Cardiac septum (tissue), 1 donor: ENCODE measurements at places on chromosomes 16 and 17. TPM values are rescaled to one million over a fixed set of nuclear protein-coding genes. Genes with fewer than 3 reads are reported as not detected.
A peak's percentile ranks its signal among the peaks of the same experiment; 100 is the strongest.

DNA sequence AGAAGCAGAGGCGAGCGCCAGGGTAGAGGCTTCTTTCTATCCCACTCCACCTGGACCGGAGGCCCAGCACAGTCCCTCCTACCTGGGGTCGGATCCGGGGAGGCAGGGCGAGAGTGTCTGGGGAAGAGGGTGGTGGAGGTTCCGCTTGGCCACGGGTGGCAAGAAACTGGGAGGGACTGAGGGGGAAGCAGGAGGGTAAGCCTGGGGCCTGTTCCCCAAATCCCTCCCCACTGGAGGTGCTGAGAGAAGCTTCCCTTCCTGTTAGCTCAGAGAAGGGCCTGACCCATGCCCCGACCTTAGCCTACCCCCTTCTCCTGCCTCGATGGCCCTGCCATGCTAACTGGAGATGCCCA is 1.8 kb upstream of the TPPP3 start:
- no peak for DNase-seq

GRCh38 chr16:67560827-67561342 is 1.4 kb upstream of the CTCF start:
- no peak for DNase-seq

GRCh38 chr16:84810518-84811273 is 9.1 kb upstream of the CRISPLD2 start:
- no peak for DNase-seq

DNA sequence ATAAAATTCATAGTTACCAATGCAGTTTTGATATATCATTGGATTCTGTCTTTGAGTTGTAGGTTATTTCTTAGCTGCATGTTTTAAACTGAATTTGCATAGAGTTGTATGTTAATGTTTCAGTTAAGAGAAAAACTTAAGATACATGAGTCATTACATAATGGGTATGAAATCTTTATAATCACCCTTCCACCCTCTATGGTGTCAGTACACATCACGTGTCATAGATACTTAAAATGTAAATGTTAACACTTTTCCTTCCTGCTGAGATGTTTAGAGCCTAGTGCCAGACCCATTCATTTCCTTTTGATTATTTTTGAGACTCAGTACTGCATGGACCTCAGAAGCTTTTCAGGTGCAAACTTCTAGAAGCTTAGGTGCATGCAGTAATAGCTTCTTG is 20.5 kb downstream of the ZNF207 start:
- DNase-seq: no peak

The INCA1 gene
- total RNA-seq: 1.8 TPM

DNA sequence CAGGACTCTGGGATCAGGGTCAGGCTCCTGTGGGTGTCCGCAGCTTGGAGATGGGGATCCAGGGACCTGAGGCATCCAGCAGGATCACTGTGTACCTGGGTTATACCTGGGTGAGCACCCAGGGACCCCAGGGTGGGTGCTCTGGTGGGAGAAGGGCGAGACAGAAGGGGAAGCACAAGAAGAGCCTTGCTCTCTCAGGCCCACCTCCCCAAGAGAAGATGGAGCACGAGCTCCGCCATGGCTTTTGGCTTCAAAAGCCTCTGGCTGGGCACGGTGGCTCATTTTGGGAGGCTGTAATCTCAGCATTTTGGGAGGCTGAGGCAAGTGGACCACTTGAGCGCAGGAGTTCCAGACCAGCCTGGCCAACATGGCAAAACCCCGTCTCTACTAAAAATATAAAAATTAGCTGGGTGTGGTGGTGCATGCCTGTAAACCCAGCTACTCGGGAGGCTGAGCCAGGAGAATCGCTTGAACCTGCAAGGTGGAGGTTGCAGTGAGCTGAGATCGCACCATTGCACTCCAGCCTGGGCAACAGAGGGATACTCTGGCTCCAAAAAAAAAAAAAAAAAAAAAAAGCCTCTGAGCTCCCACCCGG is 8.9 kb downstream of the DRC7 start:
- no peak for DNase-seq

GRCh38 chr17:73362697-73363096 is 50.9 kb upstream of the CDC42EP4 start:
- no peak for DNase-seq

DNA sequence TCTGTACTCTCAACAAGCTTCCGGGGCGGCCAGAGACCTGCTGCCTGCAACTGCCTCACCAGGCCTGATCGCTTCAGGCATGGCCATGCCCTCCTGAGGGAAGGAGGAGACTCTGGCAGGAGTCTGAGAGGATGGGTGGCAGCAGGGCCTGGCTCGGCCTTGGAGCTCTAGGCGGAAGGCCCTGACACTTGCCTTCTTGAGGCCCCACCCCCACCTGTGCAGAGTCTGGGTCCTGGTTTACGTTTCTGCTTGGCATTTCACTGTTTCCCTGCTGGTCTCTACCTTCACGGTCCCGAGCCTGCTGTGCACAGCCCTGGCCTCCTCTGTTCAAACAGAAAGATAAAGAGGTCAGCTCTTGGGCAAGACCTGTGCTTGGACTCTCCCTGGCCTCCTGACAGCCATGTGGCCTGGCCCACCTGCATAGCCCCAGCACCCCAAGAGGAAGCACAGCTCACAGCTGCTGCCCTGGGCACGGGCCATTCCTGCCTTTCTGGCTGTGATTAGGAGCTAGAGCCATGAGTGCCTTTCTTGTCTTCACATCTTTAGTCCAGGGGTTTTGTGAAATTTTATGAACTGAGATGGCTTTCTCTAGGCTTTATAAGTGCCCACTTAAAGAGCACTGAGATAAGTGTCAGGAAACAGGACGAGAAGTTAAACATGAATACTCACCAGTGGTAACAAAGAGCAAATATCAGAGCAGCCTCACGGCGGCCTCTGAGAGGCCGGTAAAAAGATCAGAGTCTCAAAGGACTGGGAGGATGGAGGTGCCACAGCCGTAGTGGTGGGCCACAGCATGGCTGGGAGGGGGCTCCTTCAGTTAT is 25.6 kb upstream of the MTSS2 start:
- DNase-seq: no peak

DNA sequence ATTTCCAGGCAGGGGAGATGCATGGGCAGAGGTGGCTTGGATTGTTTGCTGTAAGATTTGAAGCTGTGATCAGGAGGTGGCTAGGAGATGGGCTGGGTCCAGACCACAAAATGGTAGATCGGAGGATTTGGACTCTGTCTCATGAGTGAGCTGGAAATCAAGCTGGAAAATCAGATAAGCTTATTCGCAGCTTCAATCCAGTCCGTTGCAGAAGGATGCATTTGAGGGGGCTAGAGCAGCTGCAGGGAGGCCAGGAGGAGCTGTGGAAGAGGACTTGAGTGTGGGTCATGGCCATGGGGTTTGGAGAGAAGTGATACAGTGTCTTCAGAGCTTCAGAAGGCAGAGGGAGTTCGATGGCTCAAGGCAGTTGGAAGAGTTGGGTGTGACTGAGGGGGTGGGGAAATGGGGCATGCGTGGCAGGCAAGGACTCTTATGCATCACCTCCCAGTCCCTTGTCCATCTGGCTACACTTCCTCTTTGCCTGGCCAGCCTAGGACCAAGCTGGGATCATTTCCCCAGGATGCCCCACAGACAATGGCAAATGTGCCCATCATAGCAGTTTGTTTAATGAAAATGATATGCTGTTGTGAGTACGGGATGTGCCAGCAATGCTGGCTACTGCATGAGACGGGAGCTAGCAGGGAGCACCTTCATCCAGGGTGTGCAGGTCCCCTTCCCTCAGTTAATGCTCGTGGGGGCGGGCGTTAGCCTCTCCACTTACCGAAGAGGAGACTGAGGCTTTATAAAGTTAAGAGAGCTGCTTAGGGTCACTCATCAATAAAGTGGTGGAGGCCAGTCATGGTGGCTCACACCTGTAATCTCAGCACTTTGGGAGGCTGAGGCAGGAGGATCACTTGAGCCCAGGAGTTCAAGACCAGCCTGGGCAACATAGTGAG is 20.6 kb downstream of the QPRT start:
- DNase-seq: peak; percentile 65

The CDRT15 gene
- total RNA-seq: not detected

The TMEM235 gene
- total RNA-seq: not detected
